ENCODE measurements at places on chromosomes 16 and 17.
A peak's percentile ranks its signal among the peaks of the same experiment; 100 is the strongest.

DNA sequence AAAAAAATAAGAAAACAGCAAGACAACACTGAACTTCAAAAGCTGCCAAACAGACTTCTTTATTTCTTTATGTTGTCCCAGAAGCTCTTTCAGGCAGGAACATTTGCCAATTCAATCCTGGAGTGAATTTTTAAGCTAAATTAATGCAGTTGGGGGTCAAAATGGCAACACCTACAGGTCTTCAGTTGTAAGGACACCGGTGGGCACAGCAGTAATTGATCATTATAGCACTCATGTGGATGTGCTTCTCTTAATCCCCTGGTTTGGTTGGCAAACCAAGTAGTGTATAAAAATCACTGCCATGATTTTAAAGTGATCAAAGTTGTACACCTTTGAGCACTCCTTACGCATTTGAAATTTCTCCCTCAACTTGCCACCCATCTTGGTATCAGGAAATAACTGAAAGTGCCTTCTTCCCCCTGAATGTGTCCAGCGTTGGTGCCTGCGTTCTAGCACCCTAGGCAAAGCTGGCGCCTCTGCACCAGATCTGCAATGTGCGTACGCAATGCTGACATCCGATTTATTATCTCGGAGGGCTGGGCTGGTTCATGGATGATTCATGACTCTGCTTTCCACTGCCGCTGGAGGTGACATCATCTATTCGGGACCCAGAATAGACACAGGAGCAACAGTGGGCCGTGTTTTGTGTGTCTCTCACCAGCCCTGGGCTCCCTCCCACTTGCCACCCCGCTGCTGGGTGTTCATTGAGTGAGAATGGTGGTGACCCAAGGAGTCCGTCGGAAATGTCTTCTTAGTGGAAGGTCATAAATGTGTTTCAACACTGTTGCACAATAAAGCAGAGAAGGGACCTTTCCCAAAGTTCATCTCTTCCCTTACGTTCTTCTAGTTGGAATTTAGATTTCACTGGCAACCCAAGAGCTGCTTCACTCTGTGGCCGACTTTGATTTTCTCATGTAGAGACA lies 203.4 kb downstream of the CCDC182 start:
- DNase-seq: no peak

DNA sequence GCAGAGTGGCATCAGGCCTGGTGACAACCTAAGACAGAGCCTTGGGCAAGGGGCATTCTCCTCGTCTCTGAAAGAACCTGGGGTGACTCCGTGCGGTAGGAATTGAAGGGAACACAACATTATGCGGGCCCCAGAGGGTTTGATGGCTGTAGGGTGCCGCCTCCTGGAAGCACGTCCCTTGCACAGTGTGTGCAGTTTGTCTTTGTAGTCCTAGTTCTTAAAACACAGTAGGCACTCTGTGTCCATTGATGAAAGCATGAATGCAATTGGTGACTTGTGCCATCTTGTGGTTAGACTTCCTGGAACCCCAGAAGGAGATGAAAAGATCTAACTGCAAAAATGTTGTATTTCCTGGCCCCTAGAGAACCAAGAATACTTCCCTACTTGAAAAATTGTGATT lies 279.8 kb downstream of the UTP18 start:
- no peak for DNase-seq

DNA sequence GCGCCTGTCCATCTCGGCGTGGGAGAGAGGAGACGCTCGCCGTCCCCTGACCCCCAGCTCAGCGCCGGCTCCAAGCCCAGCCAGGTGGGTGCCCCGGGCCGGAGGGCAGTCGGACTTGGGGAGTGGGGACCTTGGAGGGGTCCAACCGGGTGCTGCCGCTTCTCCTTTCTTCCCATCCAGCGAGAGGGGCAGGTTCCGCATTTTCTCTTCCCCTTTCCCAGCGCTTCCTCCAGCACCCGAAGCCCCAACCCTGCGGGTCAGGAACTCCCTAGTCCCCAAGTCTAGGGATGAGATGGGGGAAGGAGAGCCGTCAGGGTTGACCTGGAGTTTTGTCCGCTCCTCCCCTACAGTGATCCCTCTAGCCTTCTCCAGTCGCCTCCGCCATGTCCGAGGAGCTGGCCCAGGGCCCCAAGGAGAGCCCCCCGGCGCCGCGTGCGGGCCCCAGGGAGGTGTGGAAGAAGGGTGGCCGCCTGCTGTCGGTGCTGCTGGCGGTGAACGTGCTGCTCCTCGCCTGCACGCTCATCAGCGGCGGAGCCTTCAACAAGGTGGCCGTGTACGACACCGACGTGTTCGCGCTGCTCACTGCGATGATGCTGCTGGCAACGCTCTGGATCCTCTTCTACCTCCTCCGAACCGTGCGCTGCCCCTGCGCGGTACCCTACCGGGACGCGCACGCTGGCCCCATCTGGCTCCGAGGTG lies at the start of gene OTOP2:
OTOP2 (plus strand) TSS at position 24 of the 699 bp plus-strand sequence; CDS start at position 384, 360 bp downstream.
- no peak for DNase-seq

DNA sequence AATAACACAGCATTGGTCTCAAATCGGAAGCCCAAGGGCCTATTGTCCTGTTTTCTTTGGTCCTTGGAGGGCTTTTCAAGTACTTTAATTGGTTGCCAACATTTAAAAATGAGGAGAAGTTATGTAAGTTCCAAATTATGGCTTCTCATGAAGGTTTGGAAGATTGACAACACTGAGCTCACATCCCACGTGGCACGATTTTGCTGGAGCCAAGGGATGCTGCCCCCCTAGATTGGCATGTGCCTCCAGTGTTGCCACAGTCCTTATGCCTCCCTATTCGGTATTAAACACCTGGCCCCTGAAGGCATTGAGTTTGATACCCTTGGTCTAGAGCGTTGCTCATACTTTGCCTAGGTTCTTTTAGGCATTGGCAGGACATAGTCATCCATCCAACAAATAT lies 108.0 kb downstream of the ZNF18 start:
- DNase-seq: no peak

DNA sequence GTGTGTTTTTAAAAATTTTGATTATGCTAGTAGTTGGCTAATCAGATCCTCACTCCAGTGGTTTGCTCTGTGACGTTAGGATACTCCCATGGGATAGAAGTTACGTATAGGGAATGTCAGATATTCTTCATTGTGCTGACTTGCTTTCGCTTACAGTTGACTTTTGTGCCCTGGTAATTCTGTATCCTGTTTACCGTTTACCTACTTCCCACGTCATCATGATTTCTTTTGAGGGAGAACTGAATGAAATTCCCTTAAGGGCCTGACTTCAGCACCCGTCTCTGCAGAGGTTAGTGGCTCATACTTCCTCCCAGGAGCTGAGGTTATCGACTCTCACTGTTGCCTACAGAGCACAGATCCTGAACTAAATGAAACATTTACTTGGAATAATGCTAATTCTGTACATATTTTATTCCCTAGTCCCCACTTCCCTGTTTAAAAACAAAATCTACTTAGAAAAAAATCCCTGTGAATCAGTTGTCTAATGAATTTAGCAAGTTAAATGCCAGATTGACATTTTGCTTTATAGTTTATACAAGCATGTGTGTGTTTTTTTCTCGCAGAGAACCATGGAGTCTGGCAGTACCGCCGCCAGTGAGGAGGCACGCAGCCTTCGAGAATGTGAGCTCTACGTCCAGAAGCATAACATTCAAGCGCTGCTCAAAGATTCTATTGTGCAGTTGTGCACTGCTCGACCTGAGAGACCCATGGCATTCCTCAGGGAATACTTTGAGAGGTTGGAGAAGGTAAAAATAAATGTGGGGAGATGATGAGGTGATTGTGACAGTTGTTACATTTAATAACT lies 2.8 kb downstream of the PRKAR1A start:
- DNase-seq: no peak

DNA sequence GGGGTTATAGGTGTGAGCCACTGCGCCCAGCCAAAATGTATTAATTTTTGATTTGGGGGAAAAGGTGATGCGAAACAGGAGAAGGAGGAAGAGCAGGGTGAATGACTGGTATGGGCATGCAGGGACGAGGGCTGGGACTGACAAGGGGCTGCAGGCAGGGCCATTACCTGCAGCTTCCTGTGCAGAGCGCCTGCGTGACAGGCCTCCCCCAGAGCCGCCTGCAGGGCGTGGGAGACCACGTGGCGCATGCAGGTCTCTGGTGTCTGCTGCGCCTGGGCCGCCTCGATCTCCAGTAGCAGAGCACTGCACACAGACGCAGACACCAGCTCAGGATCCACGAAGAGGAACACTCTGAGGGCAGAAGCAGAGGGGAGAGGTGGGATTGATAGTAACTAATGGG lies 32.4 kb downstream of the PIK3R6 start:
- no peak for DNase-seq

GRCh38 chr17:38701504-38702165 lies 3.4 kb upstream of the MLLT6 start:
- peak; percentile 61 for DNase-seq

- no peak for DNase-seq
Measured at GRCh38 chr17:61904094-61904710, 23.6 kb downstream of the INTS2 start.

DNA sequence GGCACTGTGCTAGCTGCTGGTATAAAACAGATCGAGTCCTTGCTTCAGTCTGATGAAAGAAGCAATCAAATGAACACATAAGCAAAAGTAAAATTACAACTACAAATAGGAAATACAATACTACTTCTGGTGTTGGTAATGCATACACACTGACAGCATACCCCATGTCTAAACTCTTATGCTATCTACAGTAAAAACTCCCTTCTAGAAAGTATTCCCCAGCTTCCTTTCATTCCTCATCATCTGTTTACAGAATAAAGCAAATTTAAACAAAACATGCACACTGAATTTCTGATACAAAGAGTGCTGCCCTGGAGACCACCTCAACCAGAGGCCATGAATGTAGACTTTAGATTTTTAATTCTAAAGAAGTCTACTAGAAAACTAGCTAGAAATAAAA lies 109.6 kb downstream of the SSH2 start:
- DNase-seq: no peak

- DNase-seq: no peak
Measured at GRCh38 chr17:20291853-20292252, 175.5 kb downstream of the LGALS9B start.

DNA sequence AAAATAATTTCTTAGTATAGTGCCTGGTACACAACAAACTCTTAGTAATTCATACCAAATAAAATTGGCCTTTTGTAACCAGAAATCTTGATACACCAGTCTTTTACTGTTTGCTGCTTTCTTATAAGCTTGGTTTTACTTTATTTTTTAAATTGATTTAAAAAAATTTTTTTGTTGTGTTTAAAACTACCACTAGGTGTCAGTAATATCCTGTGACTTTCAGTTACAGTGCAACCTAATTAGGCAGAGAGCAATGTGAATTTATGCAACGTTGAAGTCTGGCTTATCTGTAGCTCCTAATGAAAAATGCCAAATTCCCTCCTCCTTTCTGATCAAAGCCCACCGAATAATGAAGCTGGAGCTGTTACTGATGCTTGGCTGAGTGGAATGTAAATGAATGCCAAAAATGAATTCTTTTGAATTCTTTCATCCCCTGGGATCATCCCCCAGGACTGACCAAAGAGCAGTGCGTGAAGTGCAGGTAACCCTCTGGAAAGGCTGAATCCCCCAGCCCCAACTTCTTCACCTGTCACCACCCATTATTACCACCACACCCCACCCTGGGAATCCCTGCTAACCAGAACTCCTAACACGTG lies 3.8 kb downstream of the ERCC4 start:
- DNase-seq: no peak

DNA sequence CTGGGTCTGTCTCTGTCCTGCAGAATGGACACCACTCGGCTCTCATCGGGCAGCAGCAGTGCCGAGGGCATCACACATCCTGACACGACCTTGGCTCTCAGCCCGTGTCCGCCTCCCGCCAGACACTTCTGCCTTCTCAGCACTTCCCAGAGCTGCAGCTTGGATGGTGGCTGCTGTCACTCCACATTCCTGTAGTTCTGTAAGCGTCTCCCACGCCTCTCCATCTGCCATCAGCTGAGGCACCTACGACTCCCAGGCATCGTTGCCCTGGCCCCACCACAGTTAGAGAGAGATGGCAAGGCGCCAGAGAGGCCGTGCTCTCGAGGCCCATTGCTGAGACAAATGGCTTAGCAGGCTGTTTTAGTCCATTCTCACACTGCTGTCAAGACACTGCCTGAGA lies 195.9 kb upstream of the CHMP6 start:
- DNase-seq: no peak

- no peak for DNase-seq
Measured at GRCh38 chr16:15856901-15857698, at the start of gene MYH11. Gene MYH11, minus strand, starts transcription at chr16:15857028. Its CDS starts 18,776 bp downstream, at chr16:15838252.
